ENCODE measurements at places on chromosomes 11 and 22.

DNA sequence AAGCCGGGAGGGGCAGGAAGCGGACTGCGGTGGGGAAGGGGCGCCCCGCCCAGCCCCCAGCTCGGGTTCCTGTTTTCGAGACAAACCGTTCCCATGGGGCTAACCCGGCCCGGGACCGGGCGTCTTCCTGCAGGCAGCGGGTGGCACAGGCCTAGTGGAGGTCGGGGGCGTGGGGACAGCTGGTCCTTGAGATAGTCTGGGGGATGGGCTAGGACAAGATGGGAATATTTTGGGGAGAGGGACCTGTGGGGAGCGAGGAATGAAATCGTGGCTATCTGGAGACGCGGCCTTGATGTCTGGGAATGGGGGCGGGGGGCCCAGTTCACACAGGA is 1.2 kb upstream of the RASGRP2 start:
- DNase-seq = no peak

DNA sequence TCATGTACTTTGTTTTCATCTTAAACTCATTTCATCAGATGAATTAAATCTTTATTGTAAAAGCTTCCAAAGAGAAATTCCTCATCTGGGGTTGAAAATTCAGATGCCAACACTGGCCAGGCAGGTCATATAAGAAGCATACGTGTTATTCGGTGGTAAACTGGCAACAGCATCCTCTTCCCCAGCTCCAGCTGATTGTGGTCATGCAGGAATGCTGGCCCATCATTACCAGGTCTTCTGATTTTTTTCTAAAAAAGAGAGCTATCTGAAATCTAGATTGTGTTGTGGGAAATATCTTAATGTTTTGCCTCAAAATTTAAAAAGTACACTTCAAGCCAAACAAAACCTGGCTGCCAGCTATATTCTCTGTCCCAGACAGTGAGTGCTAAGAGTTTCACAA is 53.6 kb downstream of the ARFGAP2 start:
- DNase-seq = no peak

- no peak for DNase-seq
Measured at GRCh38 chr11:117425679-117426296, 98.1 kb downstream of the CEP164 start.

- no peak for DNase-seq
Measured at GRCh38 chr11:65185171-65185570, 3.4 kb downstream of the CAPN1 start.
